GM13976 (cell line): ENCODE measurements at places on chromosomes 6 and 20.

DNA sequence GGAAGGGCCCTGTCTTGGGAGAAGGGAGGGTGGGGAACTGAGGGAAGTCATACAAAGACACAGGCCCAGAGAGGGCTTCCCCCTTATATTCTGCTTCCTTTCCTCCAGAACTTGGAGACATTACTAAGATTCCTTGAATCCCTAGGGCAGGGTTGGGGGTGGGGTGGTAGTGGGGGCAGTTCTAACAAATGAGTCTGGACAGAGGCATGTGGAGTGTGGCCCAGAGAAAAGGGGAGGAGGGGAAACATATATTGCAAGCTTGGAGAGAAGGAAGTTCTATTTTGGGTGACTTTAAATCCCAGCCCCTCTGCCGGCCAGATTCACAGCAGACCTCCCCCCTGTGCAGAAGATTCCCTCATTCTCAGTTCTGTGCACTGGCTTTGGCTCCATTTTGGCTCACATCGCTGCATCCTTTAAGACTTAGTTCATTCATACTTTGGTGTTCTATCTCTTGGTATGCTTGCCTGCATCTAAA is 43.7 kb downstream of the DAAM2 start:
- DNase-seq = no peak

- no peak for DNase-seq
These were observed 315.1 kb downstream of the TFAP2C start for GRCh38 chr20:56943946-56944945.

DNA sequence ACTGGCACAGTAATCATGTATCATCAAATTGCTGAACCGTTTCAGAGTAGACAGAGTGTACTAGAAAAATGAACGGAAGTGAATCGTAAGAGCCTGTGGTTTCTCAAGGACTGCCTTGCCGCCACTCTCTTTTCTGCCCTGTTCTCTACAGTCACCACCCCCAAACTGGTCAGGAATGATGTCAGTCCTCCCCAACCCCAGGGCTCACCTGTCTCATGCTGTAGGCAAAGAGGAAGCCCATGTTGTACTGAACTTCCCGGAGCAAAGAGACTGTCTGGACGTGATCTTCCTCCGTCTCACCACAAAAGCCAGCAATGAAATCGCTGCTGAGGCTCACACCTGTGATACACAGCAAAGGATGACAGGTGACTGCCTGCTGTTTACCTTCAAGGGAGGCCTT is 31.0 kb downstream of the CDK5RAP1 start:
- DNase-seq = no peak

DNA sequence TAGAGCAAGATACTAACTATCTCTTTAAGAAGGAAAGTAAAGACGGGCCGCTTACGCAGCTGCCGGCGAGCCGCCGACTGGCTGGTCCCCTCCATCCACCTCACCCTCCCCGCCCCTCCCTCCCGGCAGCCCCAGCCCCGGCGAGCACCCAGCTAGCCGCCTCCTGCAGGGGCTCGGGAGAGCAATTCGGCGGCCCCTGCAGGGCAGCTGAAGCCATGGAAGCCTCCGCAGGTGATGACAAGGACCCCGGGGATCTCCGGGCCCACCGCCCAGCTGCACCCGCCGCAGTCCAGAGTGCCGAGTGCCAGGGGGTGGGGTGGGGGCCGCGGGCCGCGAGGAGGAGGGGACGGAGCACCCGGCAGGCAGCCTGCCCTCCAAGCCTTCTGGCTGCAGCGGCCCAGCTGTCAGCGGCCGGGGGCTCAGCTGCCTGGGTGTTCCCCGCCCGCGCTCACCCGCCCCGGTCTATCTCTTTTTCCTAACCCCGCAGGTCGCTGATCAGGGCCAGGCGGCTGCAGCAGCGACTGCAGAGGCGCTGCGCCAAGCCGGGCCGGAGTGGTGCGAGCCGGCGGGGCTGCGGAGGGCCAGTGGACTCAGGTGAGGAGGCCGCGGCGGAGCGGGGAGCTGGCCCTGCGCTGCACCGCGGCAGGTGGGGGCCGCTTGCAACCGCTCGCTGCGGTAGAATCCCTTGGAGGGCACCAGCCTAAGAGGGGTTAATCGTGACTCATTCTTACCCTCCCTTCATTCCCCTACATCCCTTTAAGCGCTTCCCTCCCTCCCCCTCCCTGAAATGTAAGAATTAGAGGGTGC is at the start of gene SNPH:
Gene SNPH (plus strand): TSS at position 128 of the 807 bp plus-strand sequence. CDS start 29,946 bp downstream, outside the sequence.
- DNase-seq = peak; percentile 82

GRCh38 chr6:169647637-169648036 is 54.2 kb downstream of the WDR27 start:
- no peak for DNase-seq
